ENCODE measurements at places on chromosomes 16 and 17.

- no peak for DNase-seq
Measured at GRCh38 chr17:7315570-7316235, 543 bp upstream of the GPS2 start.

- DNase-seq: no peak
Measured at GRCh38 chr16:85524365-85524629, 88.8 kb upstream of the GSE1 start.

DNA sequence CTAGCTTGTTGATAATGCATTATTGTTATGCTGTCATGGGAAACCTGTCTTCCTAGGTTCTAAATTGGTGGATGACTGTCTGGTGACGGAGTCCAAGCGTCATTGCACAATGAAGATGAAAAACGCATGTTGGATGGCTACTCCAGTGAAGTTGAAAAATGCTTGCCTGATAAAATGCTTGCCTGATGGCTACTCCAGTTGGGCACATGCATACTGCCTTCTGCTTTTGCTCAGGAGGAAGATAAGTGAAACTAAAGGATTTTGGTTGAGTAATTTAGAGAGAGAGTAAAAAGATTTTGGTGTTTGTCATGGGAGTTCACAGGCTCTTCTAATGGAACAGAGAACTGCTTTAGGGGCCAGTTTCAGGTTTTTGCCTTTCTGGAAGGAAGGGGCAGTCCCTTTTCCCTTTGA is 118.6 kb downstream of the PRKCA start:
- no peak for DNase-seq

GRCh38 chr17:30332057-30332542 is 1.8 kb downstream of the TMIGD1 start:
- no peak for DNase-seq

DNA sequence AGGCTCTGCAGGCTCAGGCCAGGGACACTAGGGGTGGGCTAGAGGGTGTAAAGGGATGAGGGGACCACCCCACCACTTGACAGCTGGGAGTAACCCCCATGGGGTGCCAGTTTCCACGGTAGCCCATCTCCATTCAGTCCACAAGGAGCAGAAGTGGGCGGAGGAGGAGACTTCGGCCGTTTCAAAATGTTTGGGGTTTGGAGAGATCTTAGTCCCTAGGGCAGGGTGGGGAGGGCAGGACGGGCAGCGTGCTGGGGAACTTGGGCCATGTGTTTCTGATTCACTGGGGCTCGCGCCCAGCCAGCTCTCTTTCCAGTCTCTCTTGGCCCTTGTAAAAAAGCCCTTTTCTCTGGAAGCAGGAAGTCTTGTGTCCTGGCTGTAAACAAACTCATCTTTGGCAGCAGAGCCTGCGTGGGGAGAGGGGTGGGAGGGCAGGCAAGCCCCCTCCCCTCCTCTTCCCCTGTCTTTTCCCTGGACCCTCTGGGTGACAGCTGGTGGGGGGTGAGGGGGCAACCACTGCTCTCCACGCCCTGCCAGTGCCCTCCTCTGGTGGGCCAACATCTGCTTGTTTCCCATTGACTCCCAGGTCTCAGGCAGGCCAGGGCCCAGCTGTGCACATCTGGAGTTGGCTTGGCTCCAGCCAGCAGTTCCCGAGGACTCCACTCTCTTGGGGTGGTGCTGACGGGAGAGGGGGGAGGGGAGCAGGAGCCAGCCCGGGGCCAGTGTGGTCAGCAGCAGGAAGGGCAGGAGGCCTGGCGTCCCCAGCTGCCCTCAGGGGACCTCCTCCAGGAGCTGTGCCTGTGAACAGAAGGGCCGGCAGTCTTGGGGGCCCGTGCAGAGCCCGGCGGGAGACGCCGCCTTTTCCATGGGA is 8.1 kb downstream of the CYGB start:
- no peak for DNase-seq

DNA sequence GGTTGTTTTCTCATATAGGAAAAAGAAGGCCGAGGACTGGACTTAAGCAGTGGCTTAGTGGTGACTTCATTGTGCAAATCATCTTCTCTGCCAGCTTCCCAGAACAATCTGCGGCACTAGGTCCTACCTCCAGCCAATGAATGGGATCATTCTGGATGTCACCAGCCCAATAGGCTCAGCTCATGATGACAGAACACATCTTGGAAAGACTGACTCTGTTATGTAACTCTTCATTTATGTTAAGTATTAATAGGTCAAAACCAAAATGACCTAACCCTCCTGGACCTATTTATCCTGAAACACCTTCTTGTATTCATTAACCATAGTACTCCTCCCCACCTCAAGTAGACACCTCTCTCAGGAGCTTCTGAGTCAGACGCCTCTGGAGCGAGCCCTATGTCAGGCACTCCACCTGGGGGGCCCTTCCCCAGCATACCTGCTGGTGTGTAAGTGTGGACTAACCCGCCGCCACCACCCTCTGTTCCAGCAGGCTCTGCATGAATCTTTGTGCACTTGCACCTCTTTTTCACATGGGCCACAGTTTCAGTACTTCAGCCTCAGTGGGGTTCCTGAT is 7.2 kb downstream of the ARL2BP start:
- DNase-seq: no peak

GRCh38 chr16:86096850-86097249 is 197.9 kb downstream of the IRF8 start:
- no peak for DNase-seq

- DNase-seq: no peak
Measured at GRCh38 chr16:23615805-23616204, 19.7 kb upstream of the NDUFAB1 start.

Data from stimulated activated CD4-positive, alpha-beta T cell treated with anti-CD3 and anti-CD28 coated beads, Interleukin-2, amount 100 ng/mL, for 48 hours (primary cell).